Thymus (tissue), 14 donors: ENCODE measurements at places on chromosomes 2 and 18. TPM values are rescaled to one million over a fixed set of nuclear protein-coding genes. Genes with fewer than 3 reads are reported as not detected.

SATB2 gene
- total RNA-seq: 0.38 TPM

CNDP1 gene
- total RNA-seq: 0.09 TPM

BOLL gene
- 0.05 TPM for total RNA-seq

DNA sequence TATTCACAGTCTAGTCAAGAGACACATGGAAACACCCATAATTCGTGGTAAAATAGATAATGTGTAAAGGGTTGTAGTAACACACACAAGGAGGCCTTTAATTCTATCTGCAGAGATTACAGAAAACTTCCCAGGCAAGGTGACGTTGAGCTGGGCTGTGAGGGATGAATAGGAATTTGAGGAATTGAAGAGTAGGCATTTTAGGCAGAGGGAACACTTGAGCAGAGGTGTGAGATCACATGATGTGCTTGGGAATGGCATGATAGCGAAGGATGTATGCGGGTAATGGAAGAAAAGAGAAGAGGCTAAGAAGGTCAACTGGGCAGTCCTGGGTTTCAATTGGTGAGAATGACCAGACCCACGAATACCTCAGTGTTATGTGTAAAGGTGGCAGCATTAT lies 20.2 kb downstream of the DRC1 start:
- DNase-seq: no peak
- H3K36me3 ChIP-seq: no peaks in the 10 kb centered on the region
- H3K27me3 ChIP-seq: no peaks in the 10 kb centered on the region
- no peak overlapping the region for H3K27ac ChIP-seq

GRCh38 chr2:237326266-237327171 lies 87.4 kb downstream of the COL6A3 start:
- H3K4me1 ChIP-seq: no peaks in the 10 kb centered on the region
- H3K27ac ChIP-seq: peak overlapping the region; percentile 38
- H3K4me3 ChIP-seq: no peak overlapping the region
- no peaks in the 10 kb centered on the region for H3K27me3 ChIP-seq
- no peak for DNase-seq

GRCh38 chr2:57828221-57828620 lies 218.4 kb upstream of the VRK2 start:
- no peaks in the 10 kb centered on the region for H3K36me3 ChIP-seq
- no peak for DNase-seq
- no peaks in the 10 kb centered on the region for H3K27me3 ChIP-seq
- no peak overlapping the region for H3K27ac ChIP-seq

- H3K4me1 ChIP-seq: no peaks in the 10 kb centered on the region
- no peak overlapping the region for H3K4me3 ChIP-seq
- no peaks in the 10 kb centered on the region for H3K27me3 ChIP-seq
- no peak overlapping the region for H3K27ac ChIP-seq
- no peaks in the 10 kb centered on the region for H3K36me3 ChIP-seq
Measured at GRCh38 chr2:19720306-19720705, 181.5 kb downstream of the TTC32 start.

- no peak overlapping the region for H3K4me3 ChIP-seq
- no peaks in the 10 kb centered on the region for H3K36me3 ChIP-seq
- no peaks in the 10 kb centered on the region for H3K4me1 ChIP-seq
- H3K27ac ChIP-seq: no peak overlapping the region
Measured at GRCh38 chr2:217588266-217588665, 414.5 kb downstream of the TNS1 start.

DNA sequence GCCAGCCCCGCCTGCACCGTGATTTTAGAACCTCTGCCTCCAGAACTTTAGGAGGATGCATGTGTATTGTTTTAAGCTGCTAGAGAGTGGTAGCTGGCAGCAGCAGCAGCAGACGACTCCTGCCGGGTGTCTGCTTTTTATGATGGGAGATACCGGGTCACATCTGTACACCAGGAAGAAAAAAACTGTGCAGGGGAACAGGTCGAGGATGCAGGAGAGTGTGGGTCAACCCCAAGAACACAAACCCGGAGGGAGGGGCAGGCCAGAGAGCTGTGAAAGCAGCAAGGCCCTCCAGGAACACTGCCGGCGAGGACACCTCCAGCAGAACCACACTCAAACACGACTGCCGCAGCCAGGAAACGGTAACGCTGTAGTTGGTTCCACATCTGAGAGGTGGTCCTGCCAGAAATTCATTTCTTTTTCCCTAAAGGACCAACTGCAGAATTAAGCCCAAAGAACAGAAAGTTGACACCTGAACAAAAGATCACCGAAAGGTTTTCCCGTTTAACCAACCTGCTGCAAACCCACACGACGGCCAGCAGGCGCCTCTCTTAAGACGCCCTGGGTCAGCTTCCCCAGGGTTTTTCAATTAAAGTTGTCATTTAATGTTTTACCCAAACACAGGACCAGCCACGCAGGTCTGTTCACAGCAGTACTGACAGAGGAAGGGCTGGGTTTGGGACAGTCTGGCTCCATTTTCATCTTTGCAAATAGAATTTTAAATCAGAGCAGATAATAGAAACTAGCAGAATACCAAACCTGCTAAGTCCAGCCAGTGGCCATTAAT lies 60.5 kb downstream of the NDUFA10 start:
- no peak for DNase-seq
- H3K4me1 ChIP-seq: peaks cover 36% of the 10 kb centered on the region
- H3K27me3 ChIP-seq: no peaks in the 10 kb centered on the region
- H3K4me3 ChIP-seq: no peak overlapping the region

DNA sequence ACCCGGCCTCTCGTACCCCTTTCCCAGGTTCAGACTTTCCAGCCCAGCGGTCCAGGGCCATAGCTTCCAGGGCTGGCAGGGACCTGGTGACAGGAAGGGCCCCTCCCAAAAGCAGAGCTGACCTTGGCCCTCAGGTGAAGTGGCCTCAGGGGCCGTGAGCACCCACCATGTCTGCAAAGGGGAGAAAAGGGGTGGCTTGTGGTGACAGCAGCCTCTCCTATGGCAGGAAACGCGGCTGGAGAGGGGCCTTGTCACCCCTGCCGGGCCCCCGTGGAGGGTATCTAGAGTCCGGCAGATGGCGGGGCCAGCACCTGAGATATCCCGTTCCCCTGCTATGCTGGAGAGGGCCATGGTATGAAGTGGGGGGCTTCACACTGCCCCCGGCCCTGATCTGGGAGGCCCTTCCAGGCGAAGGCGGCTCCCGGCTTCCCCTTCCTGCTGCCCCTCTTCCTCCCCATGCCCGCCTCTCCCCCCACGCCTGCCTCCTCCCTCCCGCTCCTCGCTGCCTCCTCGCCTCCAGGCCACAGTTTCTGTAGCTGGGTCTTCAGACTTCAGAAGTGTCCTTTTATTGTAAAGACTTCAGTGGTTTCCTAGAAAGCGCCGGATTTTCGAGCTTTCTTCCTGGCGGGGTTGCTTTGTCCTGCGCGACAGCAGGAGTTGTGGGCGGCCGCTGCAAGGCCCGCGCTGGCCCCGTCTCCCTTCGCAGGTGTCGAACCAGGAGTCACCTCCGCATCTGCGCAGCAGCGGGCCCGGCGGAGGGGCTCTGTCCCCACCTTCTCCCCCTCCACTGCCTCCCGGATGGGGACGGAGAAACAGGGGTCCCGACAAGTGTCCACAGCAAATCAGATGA lies 240.5 kb upstream of the MYT1L start:
- DNase-seq: no peak
- no peaks in the 10 kb centered on the region for H3K27me3 ChIP-seq
- H3K4me1 ChIP-seq: no peaks in the 10 kb centered on the region
- H3K27ac ChIP-seq: no peak overlapping the region
